Stimulated activated CD8-positive, alpha-beta memory T cell treated with anti-CD3 and anti-CD28 coated beads, Interleukin-4, amount 100 ng/mL, for 48 hours (primary cell): ENCODE measurements at places on chromosomes 2 and 18.

DNA sequence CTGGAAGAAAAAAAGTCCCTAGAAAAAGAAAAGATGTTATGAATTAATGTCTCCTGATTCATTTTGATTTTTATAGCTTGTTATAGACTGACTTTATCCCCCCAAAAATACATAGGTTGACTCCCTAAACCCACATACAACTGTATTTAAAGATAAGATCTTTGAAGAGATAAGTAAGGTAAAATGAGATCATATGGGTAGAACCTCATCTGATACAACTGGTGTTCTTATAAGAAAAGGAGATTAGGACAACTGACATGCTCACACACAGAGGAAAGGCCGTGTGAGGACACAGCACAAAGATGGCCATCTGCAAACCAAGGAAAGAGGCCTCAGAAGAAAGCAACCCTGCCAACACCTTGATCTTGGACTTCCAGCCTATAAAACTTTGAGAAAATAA is 117.5 kb downstream of the CD226 start:
- DNase-seq, result no peak

GRCh38 chr2:43823751-43824150 is 14.9 kb downstream of the ABCG5 start:
- no peak for DNase-seq

DNA sequence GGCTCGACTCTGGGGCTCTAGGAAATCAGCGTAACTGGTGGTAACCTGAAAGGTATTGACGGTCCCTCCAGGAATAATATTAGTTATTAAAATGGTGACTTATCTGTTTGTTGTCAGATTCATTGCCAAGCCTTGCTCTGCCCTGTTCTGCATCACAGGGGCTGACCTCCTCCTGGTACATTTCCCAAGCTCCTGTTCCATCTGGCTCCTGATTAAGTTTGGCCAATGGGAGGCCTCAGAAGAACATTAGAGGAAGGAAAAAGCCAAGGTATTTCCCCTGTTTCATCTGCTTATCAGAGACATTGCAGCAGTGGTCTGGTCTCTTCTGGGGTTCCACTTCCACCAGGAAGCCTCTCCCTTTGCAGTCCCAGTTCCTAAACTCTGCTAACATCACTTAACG is 527.0 kb downstream of the TNS1 start:
- no peak for DNase-seq

DNA sequence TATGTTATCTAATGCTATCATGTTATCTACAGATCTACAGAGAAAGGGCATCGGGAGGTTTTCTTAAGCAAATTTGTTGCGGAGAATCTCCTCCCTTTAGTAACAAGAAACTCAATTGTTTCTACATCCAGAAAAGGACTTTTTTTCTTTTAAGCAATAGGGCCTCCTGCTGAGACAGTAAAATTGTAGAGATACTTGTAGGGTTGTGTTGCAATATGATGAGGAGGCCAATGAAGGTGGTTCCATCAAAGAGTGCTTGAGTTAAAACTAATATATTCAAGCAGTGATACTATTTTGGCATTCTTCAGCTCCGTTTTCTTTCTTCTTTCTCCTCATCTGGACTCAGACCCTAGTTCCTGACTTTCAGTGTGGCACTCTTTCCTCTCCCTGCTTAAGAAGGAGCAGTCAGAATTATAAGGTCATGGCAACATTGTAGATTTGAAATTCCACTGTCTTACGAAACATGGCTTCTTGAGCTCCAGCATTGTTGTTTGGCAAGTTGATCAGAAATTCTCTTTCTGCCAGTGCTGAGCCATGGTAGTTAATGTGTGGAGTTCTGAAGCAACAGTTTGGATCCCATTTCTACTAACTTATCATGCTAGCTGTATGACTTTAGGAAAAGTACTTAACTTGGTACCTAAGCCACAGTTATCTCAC is 202.0 kb upstream of the SLC14A2 start:
- DNase-seq, result no peak

DNA sequence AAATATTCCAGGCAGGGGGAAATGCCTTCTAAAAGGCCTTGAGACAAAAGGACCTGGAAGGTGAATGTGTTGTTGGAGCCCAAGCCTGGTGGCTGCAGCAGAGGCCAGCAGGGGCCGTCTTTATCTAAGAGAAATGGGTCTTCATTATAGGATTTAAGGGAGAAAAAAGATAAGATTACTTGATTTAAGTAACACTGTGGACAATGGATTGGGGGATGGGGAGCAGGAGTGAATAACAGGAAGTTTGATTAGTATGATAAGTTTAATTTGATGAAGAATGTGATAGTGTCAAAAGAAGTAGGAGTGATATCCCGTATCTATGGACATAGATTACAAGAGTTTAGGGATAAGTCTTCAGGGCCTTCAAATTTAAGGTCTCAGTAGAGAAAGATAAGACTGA is 64.2 kb downstream of the WDR75 start:
- DNase-seq, result no peak

DNA sequence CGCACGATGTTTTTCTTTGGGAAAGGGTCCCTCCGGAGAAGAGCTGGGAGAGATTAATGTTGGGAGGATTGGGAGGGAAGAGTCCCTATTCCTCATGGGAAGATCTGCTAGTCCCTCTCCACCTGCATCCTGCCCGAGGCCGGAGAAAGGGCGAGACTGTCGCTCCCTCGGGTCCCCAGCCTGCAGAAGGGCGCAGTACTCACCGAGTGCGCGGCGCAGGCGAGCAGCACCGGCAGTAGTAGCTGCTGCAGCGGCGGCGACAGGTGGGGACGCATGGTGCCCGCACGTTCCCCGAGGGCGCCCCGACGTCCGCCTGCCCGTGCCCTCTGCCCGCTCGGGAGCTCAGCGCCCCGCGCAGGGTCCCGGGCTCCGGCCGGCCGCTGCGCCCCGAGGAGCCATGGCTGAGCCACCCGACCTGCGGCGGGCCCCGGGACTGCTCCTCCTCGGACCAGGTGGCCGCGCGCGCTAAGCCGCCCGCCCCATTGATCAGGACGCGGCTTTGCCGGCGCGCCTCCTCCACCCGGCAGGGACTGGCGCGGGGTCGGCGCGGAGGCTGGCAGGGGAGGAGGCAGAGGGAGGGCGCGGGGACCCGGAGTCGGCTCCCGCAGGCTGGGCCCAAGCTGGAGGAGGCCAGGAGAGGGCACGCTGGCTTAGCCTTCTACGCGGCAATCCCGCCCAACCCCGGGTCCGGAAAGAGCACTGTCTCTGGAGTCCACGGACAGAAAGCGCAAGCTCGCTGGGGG is at the start of gene SCTR:
TSS of gene SCTR (minus strand) at position 532 of the 743 bp plus-strand sequence. CDS start at position 275, 257 bp downstream.
- no peak for DNase-seq

GRCh38 chr2:191927319-191927867 is 80.5 kb upstream of the CAVIN2 start:
- DNase-seq, result no peak

GRCh38 chr2:164697688-164698461 is 76.6 kb upstream of the GRB14 start:
- DNase-seq, result no peak

GRCh38 chr2:201597397-201597796 is 45.9 kb downstream of the TMEM237 start:
- no peak for DNase-seq

- no peak for DNase-seq
These were observed 508 bp upstream of the TUBA4B start for GRCh38 chr2:219252570-219252899.

GRCh38 chr2:233130481-233131020 is 70.4 kb downstream of the INPP5D start:
- DNase-seq, result no peak

- no peak for DNase-seq
These were observed 13.5 kb downstream of the TRIB2 start for GRCh38 chr2:12730265-12730664.

DNA sequence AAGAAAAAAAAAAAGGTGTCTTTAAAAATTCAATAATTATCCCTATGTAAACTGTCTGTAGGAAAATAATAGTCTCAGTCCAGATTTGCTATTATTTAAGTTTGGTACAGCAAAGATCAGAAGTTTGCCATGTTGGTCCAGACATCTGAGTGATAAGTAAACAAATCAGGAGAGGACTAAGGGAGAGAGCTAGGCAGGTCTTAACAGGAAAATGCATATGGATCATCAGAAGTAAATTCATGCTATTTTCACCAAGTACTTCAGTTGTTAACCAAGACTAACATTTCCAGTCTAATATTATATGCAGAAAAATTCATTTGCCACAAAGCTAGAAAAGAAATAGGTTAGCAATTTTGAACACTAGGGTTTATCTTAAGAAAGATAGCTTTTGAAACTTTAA is 95.0 kb upstream of the STK17B start:
- DNase-seq, result no peak

DNA sequence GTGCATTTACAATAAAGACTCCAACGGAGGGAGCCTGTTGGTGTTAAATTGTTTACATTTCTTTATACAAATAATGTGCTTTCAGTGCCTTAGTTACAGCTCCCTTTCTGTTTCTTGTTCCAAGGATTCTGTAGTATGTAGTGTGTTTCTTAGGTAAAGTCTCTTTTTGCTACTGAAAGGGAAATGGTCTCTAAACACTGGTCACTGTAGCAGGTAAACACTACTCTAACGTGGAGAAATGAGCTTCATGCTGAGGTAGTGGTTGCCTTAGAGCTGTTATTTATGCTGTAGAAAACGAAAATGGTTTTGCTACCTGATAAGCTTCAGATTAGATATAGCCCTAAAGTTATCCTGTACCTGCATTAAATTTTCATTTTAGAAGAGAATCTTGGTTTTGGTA is 163.6 kb downstream of the CAPN13 start:
- DNase-seq, result no peak

DNA sequence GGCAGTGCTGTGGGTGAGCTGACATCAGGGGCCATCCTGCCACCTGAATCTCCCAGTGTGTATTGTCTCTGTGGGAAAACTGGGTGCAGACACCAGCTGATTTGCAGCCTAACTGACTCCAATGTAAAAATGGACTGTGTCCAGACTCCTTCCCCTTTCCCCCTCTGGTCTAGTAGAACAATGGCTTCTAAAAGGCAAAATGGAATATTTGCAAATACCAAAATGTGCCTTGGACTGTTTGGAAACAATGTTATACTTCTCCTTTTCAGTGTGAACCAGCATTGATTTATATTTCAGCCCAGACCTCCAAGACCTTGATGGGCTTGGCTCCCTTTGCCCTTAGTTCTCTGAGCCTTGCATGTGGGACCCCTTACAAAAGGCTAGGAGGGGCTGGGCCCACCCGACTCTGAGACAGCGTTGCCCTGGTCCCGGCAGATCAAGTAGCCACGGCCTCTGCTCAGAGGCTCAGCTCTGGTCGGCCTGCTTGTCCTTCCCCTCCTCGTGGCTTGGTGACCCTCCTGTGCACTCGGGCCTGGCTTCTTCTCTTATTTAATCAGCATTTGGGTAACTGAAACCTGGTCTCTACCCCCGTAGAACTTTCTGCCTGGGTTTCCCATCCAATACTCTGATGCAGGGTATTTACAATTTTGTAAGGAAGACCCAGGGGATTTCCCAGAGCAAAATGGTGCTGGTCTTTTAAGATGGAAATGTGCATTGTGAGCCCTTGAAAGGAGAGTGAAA is 18.0 kb upstream of the ACKR3 start:
- no peak for DNase-seq

DNA sequence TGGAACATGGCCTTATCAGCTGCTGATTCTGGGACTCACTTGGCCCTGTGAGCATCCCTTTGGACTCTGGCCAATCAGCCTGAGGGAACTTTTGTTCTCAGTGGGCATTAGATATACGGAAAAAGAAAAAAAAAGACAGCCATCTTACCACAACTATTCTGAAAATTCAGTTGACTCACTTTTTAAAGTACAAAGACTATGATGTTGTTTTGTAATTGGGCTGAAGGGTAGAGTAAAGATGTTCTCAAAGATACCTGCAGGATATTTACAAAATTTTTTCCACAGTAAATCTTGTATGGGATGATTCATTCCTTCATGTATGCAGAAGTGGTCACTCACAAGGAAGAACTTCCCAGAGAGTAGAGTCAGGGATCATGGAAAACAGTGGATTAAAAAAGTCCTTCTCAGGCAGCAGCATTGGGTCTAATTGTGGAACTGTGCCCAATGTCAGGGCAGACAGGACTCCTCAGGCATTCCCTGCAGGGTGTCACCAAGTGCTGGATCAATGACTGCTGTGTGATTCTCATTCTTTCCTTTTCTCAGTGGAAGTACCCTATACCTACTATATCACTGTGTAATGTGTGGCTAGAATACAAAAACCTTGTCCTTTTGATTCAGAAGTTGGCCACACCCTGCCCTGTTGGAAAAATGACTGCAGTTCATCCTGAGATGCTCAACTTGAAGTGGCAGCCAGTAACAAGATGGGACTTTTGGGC is 35.4 kb downstream of the SULT1C4 start:
- DNase-seq, result no peak

DNA sequence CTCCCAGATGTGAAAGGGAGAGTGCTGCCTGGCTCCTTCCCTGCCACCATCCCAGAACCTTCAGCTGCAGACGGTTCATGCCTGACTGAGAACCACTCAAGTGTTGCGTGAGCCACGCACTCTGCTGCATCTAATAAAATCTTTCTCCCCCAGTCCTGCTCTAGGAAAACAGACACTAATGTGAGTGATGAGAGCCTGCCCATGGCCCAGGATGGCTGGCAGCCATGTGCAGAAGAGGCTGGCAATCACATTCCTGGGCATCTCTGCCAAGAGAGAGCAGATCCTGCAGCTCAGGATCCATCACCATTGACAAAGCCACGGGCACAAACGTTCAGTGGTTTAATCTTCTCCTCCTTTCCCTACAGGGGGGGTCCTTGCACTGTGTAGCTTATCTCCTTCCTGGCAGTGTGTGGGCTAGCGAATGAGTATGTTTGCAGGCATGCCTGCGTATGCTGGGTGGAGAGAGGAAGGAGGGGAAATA is 477.5 kb downstream of the SLC4A3 start:
- DNase-seq, result no peak

DNA sequence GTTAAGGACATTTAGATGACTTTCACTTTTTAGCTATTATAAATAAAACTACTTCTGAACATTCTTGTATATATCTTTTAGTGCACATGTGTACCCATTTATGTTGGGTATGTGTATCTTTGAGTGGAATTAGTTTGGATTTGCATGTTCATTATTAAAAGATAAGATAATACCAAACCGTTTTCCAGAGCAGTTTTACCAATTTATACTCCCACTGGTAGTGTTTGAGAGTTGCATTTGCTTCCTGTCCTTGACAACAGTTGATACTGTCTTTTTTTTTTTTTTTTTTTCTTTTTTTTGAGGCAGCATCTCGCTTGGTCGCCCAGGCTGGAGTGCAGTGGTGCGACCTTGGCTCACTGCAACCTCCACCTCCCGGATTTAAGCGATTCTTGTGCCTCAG is 23.3 kb downstream of the SLC30A6 start:
- no peak for DNase-seq

DNA sequence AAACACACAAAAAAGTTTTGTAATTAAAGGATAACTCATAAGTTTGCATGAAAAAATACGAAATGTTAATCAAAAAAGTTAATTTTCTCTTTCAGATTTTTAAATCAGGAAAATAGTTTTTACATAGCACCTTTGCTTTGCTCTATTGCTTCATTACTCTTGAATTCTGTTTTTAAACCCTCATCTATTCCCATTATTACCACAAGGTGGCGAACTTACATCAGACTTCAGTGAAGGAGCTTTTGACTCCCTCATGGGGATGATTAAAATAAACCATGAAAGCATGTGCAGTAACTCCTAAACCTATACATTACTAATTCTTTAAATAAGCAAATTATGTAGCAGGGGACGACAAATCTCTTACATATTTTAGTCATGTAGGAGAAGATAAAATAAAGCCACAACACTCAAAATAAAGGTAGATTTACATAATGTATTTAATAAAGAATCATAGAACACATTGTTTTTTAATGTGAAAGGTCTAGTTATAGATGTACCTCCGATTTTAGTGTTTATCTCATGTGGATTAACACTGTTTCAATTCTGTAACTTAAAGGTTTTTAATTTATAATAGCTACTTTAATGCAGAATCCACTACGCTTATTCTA is 105.2 kb downstream of the NETO1 start:
- no peak for DNase-seq
